ENCODE measurements at places on chromosomes 1 and 21.

- no peak for DNase-seq
Observed at GRCh38 chr21:25995278-25995677, 175.3 kb downstream of the APP start.

DNA sequence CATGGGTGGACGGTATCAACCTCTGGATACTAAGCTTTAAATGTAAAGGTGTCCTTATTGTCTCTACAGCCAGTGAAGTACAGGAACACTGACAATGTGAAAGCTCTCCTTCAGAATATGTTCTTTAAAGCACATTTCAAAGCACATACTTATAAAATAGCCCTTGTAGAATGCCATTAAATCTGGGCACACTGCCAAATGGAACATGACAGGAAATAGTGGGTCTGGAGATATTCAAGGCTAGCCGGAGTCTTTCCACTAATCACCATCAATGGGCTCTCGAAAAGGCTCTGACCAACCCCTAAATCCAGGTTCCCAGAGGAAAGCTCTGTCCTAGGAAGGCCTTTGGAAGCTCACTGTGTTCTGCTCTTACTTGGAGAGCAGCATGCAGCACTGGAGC, 46.6 kb downstream of the PLD5 start:
- no peak for DNase-seq

- no peak for DNase-seq
Observed at GRCh38 chr1:209825591-209826434, 2.0 kb upstream of the UTP25 start.

DNA sequence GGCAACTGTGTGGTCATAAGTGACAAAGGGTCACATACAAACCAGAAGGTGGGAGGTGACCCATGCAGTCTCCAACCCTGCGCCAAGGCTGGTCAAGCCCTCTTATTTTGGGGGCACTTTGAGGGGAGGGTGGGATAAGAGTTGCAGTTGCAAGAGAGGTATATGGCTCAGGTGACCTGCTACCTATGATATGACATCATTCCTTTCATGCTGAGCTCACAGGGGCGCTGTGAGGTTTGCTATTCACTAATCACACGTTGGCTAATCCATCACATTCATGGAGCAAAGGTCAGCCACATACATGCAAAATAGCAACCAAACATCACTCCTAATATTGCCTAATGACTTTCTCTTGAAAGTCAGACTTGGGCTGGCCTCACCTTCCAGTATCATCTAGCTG, 72.0 kb upstream of the PAXBP1 start:
- DNase-seq = no peak

DNA sequence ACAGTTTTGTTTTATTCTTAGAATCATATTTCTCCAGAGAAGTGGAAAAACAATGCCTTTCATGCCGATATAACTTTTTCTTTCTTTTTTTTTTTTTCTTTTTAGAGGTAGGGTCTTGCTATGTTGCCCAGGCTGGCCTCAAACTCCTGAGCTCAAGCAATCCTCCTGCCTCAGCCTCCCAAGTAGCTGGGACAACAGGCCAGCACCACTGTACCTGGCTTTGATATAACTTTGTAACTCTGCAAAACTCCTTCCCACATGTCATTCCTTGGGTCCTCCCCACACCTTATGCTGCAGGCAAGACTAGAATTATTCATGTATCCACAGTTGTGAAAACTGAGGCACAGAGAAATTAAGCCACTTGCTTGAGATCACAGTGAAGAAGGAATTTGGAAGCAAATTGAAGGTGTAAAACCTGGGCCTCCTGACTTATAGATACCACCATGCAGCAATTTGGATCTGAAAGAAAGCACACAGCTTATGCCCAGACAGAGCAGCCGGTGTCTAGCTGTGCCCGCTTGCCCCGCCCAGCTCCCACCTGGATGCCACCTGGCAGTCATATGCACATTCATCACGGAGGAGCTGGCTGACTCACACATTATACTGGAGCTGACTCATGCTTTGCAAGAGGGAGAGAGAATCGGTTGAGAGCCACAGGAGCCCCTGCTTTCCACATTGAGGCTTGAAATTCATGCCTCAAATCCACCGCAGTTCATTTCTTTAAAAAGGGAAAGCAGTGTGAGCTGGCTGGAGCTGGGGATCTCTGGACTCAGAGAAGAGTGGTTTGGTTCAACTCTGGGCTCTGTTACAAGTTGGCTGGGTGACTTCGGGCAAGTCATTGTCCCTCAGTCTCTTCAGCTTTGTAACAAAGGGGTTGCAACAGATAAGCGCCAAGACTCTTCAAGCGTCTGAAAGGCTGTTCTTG, 8.3 kb upstream of the SLC2A1 start:
- DNase-seq = peak; percentile 41

GRCh38 chr1:237166593-237167101, 124.7 kb downstream of the RYR2 start:
- DNase-seq = no peak

- no peak for DNase-seq
Observed at GRCh38 chr1:48061162-48062136, 64.3 kb upstream of the TRABD2B start.

DNA sequence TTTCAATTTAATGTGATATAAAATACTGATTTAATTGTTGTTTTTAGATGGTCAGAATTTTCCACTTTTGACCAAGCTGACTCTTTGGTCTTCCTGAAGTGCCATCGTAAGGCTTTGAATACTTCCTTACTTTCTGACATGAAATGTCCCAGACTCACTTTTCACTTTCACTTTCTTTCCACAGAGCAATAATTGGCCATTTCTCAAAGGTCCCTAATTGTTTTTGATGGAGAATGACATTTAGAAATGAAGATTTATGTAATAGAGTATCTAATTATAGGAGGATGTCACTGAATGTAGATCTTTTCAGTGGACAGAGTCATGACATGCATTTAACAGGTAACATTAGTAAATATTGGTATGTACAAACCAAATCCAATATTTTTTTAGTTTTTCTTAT, 1141.6 kb downstream of the KCNT2 start:
- DNase-seq = no peak

DNA sequence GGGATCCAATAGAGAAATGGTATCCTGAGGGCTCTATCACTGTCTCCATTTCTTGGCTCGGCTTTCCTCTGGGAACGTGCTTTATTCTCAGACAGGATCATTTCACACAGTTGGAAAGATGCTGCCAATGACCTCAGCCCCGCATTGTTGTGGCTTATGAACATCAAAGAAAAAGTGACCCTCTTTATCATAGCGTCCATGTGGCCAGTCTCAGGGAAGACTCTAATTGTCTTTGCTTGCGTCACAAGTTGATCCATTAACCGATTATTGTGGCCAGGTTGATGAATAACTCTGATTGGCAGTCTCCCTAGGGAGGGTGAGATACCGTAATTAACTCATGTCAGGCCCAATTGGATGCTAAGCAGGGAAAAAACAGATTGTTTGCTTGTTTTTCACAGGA, 10.4 kb upstream of the TMEM9 start:
- DNase-seq = no peak

- peak; percentile 89 for DNase-seq
Observed at GRCh38 chr1:23343221-23344110, 618 bp downstream of the HNRNPR start.

- peak; percentile 97 for DNase-seq
Observed at GRCh38 chr1:11650331-11650991, 3.8 kb downstream of the FBXO2 start.

- no peak for DNase-seq
Observed at GRCh38 chr1:244218220-244218619, 167.1 kb downstream of the ZBTB18 start.

GRCh38 chr1:14366091-14367018, 232.1 kb upstream of the KAZN start:
- no peak for DNase-seq

DNA sequence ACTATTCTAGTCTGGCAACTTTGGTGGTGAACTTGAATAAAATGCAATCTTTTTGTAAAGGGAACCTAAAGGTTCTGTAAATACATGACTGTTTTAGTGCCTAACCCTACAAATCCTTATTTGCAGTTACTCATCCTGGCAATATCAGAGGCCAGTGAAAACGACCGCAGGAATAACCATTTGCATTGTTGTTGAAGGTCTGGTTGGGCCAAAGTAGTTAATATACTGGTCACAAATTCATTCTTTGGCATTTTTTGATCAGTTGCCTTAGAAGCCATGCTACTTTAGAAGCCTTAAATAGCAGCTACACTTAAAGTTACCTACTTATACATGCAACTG, 93.7 kb downstream of the AHCTF1 start:
- no peak for DNase-seq

DNA sequence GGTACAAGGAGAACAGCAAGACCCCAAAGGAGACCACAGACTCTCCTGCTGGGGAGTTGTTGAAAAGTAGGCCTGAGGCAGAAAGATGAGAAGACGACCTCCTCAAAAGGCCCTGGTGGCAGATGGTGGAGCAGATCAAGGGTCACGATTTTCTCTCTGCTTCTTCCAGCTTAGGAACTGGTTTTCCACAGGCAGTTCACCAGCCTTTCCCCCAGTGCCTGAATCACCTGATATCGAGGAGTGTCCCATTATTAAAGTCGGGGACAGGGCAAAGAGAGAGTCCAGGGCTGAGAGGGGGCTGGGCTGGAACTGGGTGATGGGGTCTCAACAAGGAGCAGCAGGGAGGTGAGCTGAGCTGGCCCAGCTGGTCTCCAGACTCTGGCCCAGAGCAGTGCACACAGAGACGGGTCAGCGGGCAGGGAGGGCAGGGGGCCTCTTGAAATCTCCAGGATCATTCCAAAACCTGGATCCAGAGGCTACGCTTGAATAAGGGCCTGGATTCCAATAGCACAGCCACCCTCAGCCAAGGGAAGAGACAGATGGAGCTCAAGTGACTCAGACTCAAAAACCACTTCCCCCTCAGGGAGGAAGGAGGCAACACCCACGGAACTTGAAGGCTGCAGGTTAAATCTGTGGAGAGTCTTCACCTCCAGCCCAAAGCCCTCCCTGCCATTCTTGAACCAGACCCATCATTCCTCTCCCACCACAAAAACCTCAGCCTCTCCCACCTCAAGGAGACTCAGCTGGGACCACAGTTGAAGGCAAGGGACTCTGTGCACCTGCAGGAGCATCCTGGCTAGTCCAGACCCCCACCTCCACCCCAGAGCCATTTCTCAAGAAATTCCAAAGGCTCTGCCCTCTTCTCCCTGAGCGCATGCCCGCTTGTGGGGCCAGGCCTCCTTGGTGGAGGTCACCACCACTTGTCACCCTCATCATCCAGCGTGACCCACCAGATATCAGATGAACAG, at the start of gene S100A5:
Gene S100A5, minus strand, starts transcription at position 541 of the 968 bp plus-strand sequence. CDS start 743 bp downstream, outside the sequence.
- DNase-seq = peak; percentile 82

GRCh38 chr1:63046539-63046938, 262.6 kb downstream of the ATG4C start:
- no peak for DNase-seq

- DNase-seq = no peak
Observed at GRCh38 chr1:226063977-226064815, 1.7 kb downstream of the H3-3A start.

DNA sequence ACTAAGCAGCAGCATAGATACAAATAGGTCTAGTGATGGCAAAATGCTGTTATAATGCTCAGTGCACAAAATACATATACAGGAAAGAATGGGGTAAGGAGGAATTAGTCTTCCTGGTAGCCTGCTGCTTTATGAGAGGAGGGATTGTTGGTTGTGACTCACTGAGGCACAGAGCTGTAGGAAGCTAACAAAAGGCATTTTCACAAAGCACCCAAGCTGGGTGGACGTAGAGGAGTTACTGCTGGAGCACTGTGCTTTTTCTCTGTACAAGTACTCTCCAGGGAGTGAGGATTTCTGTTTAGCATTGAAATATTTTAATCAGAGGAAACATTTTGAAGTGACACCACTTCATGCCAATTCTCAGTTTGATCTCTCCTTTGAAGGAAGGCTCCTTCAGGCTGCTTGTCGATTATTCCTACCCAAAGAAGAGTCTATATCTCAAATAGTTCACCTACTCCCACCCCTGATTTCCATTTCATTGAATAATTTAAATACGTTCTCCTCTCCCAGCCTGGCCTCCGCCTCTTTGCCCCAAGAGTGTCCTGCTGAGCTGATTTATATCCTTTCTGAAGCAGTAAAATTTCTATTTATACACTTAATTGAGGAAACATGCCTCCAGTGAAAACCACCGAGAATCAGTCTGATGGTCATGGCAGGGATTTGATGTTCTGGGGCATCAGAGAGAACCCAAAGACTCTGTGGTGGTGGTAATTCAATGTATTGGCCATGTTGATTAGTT, 271.9 kb downstream of the HHAT start:
- no peak for DNase-seq

DNA sequence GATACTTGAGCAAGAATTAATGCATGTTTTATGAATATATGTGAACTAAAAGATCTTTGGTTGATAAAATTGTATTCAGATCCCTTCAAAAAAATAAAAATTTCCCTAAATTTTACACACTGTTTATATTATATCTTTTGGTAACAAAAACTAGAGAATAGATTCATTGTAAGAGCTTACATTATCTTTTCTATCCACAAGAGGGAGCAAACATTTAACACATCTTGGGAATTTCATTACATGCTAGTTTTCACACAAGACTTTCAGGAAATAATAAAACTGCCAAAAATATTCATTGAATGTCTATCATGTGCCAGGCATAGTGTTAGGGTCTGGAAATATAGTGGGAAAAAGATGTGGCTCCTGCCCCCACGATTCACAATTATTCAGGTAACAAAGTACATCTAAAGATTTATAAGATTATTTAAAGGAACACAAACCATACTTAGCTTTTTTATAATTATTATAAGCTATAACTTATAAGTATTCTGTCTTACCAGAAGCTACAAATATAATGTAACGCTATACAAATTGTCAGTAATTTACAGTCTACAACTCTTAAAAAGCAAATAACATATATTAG, 30.6 kb downstream of the FAF1 start:
- DNase-seq = no peak

GRCh38 chr1:61299463-61299862, 217.1 kb downstream of the NFIA start:
- DNase-seq = no peak

DNA sequence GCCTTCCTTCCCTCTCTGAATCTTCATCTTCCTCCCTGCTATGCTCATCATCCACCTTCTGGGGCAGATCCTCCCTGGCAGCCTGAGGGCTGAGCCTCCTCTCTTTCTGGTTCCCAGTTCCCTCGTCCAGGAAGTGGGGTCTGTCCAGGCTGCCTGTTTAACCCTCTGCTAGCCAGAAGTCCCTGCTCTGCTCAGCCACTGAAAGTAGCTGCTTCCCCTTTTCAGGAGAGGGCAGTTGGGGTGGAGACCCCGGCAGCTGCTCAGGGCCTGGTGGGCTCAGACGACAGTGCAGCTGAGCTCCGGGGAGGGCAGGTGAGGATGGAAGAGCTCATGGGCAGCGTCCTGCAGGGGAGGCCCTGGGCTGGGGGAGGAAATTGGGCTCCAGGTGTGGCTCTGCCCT, 43.1 kb upstream of the ETV3 start:
- no peak for DNase-seq

GRCh38 chr1:44988531-44989156, 2.2 kb upstream of the EIF2B3 start:
- DNase-seq = no peak
